ENCODE measurements at places on chromosomes 3 and 15. TPM values are rescaled to one million over a fixed set of nuclear protein-coding genes. Genes with fewer than 3 reads are reported as not detected.

DNA sequence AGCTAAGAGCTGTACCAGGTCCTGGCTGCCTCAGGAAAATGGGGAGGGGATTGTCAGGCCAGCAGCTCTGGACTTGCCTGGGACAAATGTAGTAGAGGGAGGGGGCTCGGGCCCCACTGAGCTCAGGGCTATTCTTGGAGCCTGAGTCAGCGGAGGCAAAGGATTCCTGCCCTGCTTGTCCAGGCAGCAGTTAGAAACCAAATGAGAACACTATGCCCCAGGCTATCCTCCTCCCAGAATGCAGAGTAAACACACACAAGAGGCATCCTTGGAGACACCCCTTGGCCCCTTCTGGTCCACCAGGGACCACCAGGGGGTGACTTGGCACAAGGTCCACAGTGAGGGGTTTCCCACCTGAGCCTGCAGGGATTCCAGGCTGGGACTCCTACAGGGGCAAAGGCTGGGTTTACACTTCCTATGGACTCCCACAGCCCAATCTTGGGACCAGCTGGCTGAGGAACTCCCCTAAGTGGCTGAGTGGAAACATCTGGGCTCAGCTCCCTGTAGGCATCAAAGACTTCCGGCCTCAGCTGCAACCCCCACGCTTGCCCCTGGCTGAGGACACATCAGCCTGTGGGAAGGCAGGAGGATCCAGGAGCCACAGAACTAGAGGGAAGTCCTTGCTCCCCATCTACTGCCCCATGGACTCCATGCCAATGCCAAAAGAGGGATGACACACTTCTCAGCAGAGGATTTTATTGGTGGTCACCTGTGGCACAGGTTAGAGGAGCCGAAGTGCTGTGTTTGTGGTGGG is 3.4 kb upstream of the COL7A1 start:
- DNase-seq = peak; percentile 98

The SLC28A2 gene
- total RNA-seq = not detected

DNA sequence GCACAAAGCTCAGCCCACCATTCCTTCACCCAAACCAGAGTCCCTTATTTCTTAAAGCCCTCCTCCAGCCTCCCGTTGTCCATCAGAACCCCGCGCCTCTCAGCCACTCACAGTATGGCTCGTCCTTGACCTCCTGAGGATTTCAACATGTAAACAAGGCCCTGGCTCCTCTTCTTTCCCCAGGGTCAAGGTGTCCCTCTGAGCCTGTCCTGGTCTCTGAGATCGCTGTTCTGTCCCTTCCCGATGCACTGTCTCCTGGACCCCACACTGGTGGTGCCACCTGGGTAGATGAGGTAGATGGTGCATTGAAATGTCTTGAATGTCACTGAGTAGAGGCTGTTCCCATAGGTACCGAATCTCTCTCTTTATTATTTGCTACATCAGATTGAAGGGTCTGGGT is 32.9 kb downstream of the MEX3B start:
- DNase-seq = no peak

GRCh38 chr15:57406062-57406772 is 29.9 kb downstream of the CGNL1 start:
- no peak for DNase-seq

The PARP15 gene
- total RNA-seq = not detected

- no peak for DNase-seq
Measured at GRCh38 chr3:23698652-23699313, 107.0 kb upstream of the UBE2E1 start.

The PYGO1 gene
- 9.9 TPM for total RNA-seq

DNA sequence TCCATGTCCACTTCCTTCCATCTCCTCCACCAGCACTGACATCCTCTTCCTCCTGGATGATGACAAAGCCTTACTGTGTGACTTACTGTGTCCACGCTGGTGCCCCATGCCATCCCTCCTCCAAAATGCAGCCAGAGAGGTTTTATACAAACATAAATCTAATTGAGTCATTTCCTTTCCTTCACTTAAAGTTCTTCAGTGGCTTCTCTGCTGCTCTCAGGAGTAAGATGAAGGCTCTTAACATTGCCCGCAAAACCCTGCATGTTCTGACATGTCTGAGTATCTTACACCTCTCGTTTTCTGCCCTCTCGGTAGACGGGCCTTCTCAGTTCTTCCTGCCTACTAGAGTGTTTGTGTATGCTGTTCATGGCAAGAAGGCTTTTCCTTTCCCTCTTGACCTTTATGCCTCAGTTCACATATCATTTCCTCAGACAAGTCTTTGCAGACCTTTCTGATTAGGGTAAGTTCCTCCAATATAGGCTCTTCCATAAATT is 175.5 kb downstream of the CFAP20DC start:
- peak; percentile 37 for DNase-seq

The LSAMP gene
- not detected for total RNA-seq

The BCHE gene
- total RNA-seq = not detected

DNA sequence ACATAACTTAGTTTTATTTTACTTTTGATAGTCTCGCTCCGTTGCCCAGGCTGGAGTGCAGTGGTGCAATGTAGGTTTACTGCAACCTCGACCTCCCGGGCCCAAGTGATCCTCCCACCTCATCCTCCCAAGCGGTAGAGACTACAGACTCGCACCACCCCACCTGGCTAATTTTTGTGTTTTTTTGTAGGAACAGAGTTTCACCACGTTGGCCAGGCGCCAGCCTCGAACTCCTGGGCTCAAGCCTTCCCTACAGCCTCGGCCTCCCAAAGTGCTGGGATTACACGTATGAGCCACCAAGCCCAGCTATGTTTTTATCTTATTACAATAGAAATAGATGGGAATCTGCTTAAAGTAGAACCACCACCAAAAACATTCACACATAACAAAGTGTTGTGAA is 2.9 kb downstream of the RNU5A-1 start:
- DNase-seq = no peak

- DNase-seq = no peak
Measured at GRCh38 chr3:67241084-67241483, 243.0 kb downstream of the KBTBD8 start.

- no peak for DNase-seq
Measured at GRCh38 chr3:11711876-11712275, 68.2 kb upstream of the VGLL4 start.

DNA sequence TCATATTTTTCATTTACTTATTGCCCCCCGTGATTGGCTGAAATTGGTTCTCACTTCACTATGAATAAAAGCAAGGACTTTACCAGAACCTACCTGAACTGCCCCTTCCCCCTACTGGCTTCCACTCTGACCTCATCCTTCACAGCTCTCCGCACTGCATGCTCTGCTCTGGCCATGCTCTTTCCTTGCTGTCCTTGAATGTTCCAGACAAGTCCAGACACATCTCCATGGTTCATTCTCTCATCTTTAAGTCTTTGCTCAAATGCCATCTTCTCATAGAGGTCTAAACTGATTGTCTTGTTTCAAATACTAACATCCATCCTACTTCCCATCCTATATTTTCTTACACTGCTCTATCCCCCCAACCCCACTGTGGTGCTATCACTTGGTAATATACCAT is 129.4 kb downstream of the CHST2 start:
- no peak for DNase-seq

DNA sequence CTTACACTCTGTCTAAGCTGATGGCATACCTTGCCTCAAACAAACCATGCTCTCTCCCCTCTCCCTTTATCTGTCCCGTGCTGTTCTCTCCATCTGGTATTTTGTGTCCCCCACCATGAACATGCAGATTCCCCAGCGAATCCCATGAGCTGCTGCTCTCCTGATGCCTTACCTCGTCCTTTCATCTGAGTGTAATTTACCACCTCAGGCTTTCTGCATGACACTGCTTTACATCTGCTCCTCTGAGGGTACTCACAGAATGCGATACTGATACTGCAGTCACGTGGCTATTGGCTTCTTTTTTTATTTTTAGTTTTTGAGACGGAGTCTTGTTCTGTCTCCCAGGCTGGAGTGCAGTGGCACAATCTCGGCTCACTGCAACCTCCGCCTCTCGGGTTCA is 341.7 kb downstream of the PTPRG start:
- DNase-seq = no peak

DNA sequence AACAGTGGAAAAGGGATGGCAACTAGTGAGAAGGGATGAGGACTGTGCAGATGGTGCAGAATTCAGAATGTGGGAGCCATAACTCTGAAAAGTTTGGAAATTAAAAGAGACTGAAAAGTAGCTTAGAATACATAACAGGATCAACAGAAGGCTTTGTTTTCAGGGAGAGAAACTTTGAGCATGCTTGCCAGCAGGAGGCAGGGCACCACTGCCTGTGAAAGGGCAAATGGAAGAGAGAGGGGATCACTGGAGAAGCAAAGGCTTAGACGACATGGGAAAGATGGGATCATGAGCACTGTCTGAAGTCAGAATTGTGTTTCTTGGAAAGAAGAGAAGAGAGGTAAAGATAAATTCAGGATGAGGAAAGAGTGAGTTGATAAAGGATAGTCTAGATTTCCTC is 99.6 kb downstream of the ABI3BP start:
- no peak for DNase-seq

- DNase-seq = no peak
Measured at GRCh38 chr15:34768530-34768929, 13.7 kb upstream of the GJD2 start.

- DNase-seq = no peak
Measured at GRCh38 chr15:65829130-65829764, 37.2 kb upstream of the DENND4A start.

DNA sequence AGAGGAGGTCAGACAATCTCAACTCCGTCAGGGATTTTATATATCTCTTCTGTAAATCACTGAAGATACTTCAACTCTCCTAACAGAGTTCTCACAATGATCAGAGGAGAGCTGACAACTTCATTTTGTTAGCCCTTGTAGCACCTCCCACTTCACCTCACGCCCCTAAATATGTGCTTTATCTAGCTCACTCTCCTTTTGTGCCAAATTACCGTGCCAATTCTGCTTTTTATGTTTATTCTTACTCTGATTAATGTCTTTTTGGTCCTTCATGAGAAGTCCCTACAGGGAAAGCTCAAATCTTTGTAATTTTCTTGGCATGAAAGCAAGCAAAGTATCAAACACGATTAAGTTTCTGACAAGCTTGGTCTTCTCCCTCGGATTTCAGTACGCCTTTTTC is 636.1 kb upstream of the NAALADL2 start:
- DNase-seq = no peak

DNA sequence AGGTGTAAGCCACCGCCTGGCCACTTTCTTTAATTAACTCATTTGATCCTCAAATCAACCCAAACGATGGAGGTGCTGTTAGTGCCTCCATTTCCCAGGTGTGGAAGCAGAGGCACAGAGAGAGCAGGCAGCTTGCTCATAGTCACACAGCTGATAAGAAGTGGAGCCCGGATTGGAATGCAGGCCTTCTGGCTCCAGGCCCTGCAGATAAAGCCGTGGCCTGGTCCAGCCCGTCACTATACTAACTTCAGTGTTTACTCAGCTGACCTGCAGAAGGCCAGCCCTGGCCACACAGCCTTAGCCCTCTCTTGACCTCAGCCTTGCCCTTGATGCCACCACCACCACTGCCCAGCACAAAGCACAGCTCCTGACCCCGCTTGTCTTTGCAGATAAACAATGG is 116.7 kb downstream of the NUP210 start:
- no peak for DNase-seq

DNA sequence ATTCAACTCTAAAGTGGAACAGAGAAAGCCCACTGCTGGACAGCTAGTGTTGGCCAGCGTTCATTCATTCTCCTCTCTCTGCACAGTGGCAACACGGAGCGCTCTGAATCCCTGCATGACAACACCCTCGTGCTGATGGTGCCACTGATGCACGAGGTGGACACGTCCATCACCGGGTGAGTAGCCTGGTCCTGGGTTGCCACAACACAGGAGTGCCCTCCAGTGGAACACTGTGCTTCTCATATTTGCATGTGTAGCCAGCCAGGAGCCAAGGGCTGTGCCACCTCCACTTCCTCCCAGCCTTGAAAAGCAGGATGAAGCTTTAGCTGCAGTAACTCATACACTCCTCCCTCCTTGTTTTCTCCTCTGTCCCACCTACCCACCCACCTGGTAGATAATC is 120.0 kb upstream of the CTDSPL start:
- no peak for DNase-seq

DNA sequence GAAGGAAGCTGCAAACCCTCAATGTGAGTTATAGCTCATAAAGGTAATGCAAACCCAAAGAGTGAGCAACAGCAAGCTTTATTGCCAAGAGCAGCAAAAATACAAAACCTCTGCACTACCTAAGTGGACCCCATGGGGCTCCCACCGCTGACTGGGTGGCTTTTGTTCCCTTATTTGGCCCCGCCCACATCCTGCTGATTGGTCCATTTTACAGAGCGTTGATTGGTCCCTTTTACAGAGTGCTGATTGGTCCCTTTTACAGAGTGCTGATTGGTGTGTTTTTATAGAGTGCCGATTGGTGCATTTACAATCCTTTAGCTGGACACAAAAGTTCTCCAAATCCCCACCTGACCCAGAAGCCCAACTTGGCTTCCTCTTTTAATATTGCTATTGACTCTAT is 154.5 kb upstream of the NSMCE3 start:
- DNase-seq = no peak

- no peak for DNase-seq
Measured at GRCh38 chr3:150324788-150325187, 83.3 kb upstream of the TSC22D2 start.

The CYP1A2 gene
- total RNA-seq = not detected

The IMPG2 gene
- total RNA-seq = 0.05 TPM
